ENCODE measurements at places on chromosomes 2 and 18. TPM values are rescaled to one million over a fixed set of nuclear protein-coding genes. Genes with fewer than 3 reads are reported as not detected.

ABCB6 gene
- total RNA-seq, result 17.8 TPM

POTEF gene
- not detected for total RNA-seq

SCN9A gene
- total RNA-seq, result 5.3 TPM

DYSF gene
- 19.8 TPM for total RNA-seq

ABCB11 gene
- 0.03 TPM for total RNA-seq

LOXL3 gene
- 9.7 TPM for total RNA-seq

ALK gene
- total RNA-seq, result 0.13 TPM

Data from kidney (tissue), 22 donors.